Neural crest cell (in vitro differentiated cells): ENCODE measurements at places on chromosomes 2 and 18. TPM values are rescaled to one million over a fixed set of nuclear protein-coding genes. Genes with fewer than 3 reads are reported as not detected.

- no peak overlapping the region for H3K27ac ChIP-seq
- H3K36me3 ChIP-seq: no peaks in the 10 kb centered on the region
- DNase-seq: peak; percentile 35
- H3K4me1 ChIP-seq: peaks cover 43% of the 10 kb centered on the region
- no peaks in the 10 kb centered on the region for H3K27me3 ChIP-seq
- peak overlapping the region; percentile 90 for H3K4me3 ChIP-seq
Observed at GRCh38 chr2:200306931-200307723, 634 bp downstream of the SPATS2L start.

DNA sequence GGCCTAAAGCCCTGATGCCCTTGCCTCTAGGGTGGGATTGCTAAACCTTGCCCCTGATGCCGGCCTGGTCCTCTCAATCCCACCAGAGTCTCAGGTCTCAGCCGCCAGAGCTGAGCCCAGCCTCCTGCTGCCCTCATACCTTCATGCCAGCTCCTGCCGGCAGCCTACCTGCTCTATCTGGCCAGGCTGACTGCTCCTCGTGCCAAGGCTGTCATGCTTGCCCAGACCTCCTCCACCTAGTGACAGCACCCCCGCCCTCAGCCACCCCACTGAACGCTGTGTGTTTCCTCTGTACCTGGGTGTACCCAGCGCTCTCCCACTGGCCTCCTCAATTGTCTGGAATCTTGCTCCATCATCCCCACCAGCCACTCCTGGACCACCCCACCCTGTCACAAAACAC, 120.1 kb downstream of the CACNB4 start:
- no peak overlapping the region for H3K4me3 ChIP-seq
- H3K4me1 ChIP-seq: peaks cover 5% of the 10 kb centered on the region
- no peak overlapping the region for H3K27ac ChIP-seq
- no peaks in the 10 kb centered on the region for H3K36me3 ChIP-seq

- no peaks in the 10 kb centered on the region for H3K27me3 ChIP-seq
- no peaks in the 10 kb centered on the region for H3K36me3 ChIP-seq
- no peak overlapping the region for H3K27ac ChIP-seq
- H3K4me3 ChIP-seq: no peak overlapping the region
- peaks cover 12% of the 10 kb centered on the region for H3K4me1 ChIP-seq
Observed at GRCh38 chr18:57910817-57911216, 107.7 kb upstream of the ATP8B1 start.

GRCh38 chr2:213171147-213171546, 19.7 kb upstream of the IKZF2 start:
- peaks cover 7% of the 10 kb centered on the region for H3K4me1 ChIP-seq
- no peak for DNase-seq
- H3K4me3 ChIP-seq: no peak overlapping the region
- H3K36me3 ChIP-seq: no peaks in the 10 kb centered on the region

DNA sequence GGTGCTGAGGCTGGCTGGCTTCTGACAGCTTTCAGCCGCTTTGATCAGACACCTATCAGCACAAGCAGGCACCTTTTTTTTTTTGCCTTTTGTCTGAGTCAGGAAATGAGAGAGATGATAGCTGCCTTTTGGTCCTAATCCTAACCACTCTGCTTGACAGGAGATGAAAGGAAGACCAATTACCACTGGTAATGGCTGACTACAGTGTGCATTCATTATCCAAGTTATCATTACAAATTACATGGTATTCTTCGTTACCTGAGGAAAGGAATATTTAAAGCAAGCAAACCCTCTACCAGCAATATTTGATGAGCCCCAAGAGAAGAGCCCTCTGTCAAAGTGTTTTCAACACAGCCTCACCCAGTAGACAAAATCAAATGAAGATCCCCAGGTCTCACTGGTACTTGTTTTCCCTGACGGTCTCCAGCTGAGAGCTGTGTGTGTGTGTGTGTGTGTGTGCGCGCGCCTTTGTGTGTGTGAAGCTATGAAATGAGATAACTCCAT, 925.7 kb downstream of the DCDC2C start:
- no peak for DNase-seq
- H3K27ac ChIP-seq: no peak overlapping the region
- H3K4me1 ChIP-seq: peaks cover 4% of the 10 kb centered on the region

DSEL gene
- 2.7 TPM in 2 replicates for total RNA-seq

TP53I3 gene
- total RNA-seq: 38.3 and 40.8 TPM in 2 replicates

LINC00305 gene
- not detected in 2 replicates for total RNA-seq
